ENCODE measurements at places on chromosomes 12 and 14. TPM values are rescaled to one million over a fixed set of nuclear protein-coding genes. Genes with fewer than 3 reads are reported as not detected.
A peak's percentile ranks its signal among the peaks of the same experiment; 100 is the strongest.

GRCh38 chr12:121181181-121181580 is 28.7 kb upstream of the P2RX4 start:
- DNase-seq, result no peak

GRCh38 chr14:75303381-75303789 is 24.8 kb downstream of the FOS start:
- peak; percentile 43 for DNase-seq

GRCh38 chr12:5201554-5202218 is 158.0 kb downstream of the KCNA5 start:
- DNase-seq, result peak; percentile 72

DNA sequence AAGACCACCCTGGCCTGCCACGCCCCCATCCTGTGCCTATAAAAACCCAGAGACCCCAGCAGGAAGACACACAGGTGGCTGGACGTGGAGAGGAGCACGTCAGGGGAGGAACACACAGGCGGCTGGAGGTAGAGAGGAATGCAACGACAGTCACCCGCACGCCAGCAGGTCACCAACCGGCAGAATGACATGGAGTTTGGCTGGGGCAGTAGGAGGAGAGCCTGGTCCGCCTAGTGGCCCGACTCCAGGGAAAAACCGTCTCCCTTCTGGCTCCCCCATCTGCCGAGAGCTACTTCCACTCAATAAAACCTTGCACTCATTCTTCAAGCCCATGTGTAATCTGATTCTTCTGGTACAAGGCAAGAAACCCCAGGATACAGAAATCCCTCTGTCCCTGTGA is 62.7 kb upstream of the KCNH3 start:
- no peak for DNase-seq

GRCh38 chr14:30669594-30669993 is 47.5 kb downstream of the SCFD1 start:
- no peak for DNase-seq

DNA sequence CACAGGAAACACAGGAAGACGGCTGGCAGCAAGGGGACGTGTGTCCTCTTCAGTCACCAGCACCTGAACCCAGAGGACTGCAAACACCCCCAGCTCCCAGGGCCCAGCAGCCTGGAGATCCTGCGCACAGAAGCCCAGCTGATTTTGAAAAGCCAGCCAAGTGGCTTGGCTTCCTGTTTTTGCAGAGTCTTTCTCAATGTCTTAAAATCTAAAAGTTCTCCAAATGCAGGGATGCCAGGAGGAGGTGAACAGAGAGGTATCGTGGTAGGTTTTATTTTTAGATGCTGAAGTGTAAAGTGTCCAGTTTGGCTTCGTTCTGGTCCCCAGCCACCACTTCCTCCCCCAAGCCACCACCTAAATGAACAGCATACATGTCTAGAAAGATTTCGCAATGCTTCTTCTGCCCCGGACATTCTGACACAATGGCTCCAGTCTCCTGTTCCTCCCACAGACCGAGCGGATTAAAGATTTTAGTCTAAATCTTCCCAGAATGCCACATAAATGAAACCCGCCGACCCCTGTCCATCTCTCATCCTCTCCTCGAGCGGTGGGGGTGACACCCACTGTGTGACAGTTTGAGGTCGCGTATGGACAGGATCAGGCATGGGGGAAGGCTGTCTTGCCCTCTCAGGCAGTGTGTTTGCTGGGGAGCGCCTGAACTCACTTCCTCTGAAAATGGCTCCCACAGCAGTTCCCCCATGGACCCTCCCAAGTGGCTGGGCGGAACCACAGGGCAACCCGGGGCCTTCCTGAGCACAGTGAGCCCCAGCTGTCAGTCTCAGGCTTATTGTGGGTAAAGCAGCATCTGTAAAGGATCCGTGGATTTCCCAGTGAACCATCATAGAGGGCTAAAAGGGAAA is 41.6 kb downstream of the ITPK1 start:
- peak; percentile 83 for DNase-seq

DNA sequence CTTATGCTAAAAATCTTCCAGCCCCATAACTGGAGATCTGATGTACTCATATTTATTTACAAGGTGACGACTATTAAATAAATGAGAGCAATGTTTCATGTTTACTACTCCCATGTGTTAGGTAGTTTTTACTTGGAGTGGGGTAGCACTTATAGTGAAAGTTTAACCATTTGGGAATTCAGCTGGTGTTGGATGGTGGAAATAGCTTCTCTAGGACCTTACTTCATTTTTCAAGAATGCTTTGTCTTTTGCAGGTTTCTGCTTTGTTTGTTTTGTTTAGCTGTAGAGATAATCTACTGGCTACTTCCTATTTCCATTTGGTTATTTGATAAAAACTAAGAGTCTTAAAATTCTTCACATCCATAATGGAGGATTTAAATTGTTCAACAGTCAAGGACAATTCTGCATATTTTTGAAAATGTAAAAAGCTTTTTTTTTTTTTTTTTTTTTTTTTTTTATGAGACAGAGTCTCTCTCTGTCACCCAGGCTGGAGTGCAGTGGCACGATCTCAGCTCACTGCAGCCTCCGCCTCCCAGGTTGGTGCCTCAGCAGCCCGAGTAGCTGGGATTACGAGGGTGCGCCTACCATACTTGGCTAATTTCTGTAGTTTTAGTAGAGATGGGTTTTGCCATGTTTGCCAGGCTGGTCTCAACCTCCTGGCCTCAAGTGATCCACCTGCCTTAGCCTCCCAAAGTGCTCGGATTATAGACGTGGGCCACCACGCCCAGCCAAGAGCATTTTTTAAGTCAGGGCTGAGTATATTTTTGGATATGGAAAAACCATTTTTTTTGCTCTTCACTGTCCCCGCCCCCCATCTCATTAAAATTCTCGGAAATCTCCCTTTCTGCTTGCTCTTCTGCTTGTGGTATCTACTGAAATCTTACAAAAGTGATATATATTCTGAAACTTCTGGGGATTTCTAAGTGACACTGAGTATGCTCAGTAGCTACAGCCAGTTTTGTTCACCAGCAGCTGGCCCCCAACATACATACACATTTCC is 1.4 kb upstream of the ABCD2 start:
- DNase-seq, result no peak

DNA sequence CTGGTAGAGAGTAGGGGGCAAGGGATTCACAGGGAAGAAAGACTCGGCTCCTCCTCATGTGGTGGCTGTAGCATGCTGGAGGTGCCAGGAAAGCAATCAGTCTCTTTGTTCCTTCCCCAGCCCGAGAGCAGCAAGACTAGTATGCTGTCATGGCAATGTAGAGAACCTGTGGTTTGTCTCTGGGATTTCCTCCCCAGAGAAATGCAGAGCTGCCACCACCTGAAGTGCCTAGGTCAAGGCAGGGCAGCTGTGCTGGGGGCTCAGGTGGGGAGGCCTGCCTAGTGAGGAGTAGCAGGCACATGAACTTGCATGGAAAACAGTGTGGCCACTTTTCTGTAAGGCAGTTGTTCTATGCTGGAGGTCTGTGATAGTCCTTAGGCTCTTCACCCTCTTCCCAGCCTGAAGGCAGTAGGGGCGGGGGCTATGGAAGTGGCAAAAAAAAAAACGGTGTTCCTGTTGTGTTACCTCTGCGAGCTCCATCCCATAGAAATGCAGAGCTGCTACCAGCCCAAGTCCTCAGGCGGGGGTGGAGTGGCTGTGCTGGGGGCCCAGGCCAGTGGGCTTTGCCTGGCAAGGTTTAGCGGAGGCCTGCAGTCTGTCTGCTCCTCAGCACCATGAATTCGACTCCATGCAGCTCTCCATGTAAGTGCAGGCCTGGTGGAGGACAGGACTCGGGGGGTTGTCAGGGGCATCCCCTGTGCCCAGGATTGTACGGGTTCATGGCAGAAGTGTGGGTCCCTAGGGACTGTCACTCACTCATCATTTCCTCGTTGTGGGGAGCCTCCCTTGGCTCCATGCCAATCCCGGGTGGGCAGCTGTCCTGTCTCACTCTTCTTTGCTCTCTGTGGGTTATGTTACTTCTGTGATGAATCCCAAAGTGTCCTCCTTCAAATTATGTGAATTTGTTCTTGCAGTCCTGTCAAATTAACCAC is 4.1 kb upstream of the CLEC4D start:
- no peak for DNase-seq

DNA sequence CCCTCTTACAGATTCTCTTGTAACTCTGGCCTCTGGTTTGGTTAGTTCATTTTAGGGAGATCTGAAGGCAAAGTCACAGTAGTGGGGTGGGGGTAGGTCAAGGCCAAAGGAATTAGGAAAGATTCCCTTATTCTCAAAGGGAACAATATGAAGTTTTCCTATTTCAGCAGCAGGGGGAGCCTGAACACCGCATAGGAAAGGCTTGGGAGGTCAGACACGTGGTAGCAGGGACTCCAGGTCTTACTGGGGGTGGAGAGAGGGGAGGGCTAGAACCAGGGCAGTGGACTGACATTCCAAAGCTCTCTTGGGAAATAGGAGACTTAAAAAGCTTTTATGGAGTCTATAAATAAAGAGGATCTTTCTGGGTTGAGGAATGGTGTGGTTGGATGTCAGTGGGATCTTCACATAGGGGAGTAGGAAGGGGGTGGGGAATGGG is 1.3 kb downstream of the ZC3H10 start:
- DNase-seq, result peak; percentile 81

- DNase-seq, result no peak
Measured at GRCh38 chr14:76293923-76294322, 82.0 kb upstream of the ESRRB start.

DNA sequence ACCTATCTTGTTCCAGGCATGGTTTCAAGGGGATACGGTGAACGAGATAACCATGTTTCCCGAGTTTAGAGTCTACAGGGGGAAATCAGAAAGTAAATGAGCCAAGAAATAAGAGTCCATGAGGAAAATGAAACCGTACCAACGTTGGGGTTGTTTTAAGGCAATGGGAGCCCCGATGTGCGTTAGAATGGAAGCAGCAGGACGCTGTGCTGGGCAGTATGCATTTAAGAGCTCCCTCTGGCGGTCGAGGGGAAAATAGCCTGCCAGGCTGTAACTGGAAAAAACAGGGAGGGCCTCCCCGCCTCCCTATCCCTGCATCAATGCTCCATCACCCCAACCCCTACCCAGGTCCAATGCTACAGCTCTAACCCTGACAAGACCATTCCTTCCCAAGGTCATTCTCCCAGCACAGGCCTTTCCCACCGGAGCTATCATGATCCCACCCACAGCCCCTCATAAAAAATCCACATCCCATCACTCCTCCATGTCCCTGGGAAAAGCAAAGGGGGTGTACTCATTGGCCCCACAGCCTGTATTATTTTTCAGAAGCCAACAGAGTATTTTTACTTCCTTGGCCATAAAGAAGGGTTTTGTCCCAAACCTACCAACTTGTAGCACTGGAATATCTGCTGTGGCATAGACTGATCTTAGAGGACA is 226.3 kb upstream of the NOS1 start:
- DNase-seq, result peak; percentile 73

DNA sequence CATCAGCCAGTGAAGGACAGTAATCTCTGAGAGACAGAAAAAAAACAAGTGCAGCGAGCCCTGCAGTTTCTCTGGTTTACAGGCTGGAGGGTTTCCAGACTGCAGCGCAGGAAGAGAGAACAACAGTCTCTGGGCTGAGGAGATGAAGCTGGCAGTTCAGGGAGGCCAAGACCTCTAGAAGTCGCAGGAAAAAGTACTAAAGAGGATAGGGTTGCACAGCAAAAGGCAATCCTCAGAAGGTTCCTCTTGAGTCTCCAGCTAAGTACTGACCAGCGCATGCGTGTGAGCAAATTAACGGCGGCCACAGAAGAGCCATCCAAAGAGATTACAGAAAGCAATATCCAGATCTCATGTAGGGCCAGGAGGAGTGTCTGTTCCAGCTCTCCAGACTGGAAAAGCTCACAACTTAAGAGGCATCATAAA is 12.2 kb upstream of the CCDC60 start:
- DNase-seq, result peak; percentile 64

TNS2 gene
- polyA plus RNA-seq, result 155 TPM

KRT6C gene
- not detected for polyA plus RNA-seq

COX6A1 gene
- 553 TPM for polyA plus RNA-seq

YEATS4 gene
- polyA plus RNA-seq, result 11.5 TPM

Measured in right cardiac atrium (tissue), 5 donors.